ENCODE measurements at places on chromosomes 6 and 20.
A peak's percentile ranks its signal among the peaks of the same experiment; 100 is the strongest.

DNA sequence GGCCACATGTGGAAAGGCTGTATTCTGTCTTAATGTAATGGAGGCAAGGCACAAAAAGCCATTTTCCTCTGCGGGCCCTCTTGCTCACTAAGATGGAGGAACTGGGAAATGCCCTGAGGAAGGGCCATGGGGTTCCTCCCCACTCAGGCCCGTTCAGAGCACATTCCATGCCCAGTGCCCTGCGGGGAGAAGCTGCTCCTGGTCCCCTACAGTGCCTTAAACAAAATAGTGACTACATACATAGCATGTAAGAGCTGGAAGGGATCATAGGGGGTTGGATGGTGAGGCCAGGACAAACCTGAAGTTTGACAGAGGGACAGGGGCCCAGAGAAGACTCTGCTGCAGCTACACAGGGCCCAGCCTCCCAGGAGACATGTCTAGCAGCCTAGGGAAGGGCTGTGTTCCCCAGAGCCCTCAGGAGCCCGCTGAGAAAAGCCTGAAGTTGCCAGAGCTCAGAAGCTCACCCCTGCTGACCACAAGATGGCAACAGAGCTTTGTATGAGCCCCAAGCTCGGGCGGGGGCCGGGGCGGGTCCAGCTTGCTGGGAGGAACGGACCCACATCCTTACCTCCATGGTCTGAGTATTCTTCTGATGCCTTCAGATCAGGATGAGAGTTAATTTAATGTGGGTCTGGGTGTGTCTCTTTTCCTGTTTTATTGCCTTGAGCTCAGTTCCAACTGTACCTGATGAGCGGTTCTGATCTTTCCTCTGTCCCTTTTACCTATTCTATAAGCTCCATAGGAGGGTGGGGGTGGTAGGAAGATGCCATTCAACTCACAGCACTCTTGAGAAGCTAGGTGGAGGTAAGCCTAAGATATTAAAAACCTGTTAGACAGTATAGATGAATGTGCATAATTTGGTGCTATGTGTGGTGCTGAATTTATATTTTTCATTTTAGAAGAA is 242.9 kb downstream of the CDC5L start:
- DNase-seq: no peak

- no peak for DNase-seq
These were observed 171.6 kb upstream of the CITED2 start for GRCh38 chr6:139546106-139546472.

DNA sequence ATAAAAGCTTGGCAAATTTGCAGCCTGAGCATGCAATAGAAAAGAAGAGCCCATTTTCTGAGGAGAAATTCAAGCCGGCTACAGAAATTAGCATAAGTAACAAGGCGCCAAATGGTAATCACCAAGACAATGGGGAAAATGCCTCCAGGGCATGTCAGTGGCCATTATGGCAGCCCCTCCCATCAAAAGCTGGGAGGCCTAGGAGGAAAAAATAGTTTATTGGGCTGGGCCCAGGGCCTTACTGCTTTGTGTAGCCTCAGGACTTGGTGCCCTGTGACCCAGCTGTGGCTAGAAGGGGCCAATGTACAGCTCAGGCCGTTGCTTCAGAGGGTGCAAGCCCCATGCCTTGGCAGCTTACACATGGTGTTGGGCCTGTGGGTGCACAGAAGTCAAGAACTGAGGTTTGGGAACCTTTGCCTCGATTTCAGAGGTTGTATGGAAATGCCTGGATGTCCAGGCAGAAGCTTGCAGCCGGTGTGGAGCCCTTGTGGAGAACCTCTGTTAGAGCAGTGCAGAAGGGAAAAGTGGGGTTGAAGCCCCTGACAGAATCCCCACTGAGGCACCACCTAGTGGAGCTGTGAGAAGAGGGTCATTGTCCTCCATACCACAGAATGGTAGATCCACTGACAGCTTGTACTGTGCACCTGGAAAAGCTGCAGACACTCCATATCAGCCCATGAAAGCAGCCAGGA is 328.5 kb upstream of the MAP3K7 start:
- no peak for DNase-seq

GRCh38 chr6:37906121-37906520 is 86.6 kb downstream of the ZFAND3 start:
- DNase-seq: no peak

GRCh38 chr6:26029570-26029856 is 57.7 kb upstream of the HFE start:
- no peak for DNase-seq

- DNase-seq: no peak
These were observed 119.8 kb downstream of the RFX6 start for GRCh38 chr6:116996842-116997241.

- no peak for DNase-seq
These were observed 232.5 kb downstream of the TFAP2C start for GRCh38 chr20:56861590-56861989.

DNA sequence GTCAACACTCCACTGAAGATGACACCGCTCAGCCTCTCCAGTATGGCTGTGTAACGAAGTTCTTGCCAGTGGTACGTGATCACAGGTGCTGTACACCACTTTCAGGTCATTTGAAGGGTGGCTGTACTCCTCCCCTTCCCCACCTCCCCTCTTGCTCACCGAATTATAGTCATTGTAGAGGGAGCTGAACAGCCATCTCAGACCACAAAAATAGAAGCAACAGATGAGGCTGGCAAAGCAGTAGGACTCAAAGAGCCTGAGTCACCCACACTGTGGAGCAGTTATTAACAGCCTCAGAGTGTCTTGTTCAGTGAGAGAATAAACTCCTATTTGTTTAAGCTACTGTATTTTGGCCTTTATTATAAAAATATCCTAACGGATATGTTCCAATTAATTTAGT is 192.5 kb upstream of the MCHR2 start:
- no peak for DNase-seq

DNA sequence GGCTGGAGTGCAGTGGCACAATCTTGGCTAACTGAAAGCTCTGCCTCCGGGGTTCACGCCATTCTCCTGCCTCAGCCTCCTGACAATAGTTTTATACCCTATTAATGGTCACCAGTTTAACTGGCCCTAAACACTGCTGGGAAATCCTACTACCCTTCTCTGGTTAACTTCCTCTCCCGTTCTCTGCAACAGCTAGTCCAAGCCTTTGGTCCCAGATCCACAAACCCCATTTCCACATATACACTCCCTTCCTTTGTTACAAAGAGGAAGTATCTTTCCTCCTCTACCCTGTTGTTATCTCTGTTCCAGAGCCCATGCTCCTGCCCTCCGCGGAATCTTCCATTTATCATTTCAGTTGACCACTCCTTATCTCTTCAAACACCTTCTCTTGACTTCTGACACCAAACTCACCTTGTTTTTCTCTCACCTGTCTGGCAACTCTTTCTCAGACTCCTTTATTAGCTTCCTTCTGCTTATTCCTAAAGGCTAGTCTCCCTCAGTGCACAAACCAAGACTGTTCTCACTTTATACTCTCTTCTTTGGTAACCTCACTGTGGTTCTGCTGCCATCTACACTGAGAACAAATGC is 25.0 kb upstream of the TBC1D22B start:
- no peak for DNase-seq

- no peak for DNase-seq
These were observed 136.3 kb upstream of the NEDD9 start for GRCh38 chr6:11368760-11369159.

- no peak for DNase-seq
These were observed 58.6 kb downstream of the GFOD1 start for GRCh38 chr6:13428583-13429405.

DNA sequence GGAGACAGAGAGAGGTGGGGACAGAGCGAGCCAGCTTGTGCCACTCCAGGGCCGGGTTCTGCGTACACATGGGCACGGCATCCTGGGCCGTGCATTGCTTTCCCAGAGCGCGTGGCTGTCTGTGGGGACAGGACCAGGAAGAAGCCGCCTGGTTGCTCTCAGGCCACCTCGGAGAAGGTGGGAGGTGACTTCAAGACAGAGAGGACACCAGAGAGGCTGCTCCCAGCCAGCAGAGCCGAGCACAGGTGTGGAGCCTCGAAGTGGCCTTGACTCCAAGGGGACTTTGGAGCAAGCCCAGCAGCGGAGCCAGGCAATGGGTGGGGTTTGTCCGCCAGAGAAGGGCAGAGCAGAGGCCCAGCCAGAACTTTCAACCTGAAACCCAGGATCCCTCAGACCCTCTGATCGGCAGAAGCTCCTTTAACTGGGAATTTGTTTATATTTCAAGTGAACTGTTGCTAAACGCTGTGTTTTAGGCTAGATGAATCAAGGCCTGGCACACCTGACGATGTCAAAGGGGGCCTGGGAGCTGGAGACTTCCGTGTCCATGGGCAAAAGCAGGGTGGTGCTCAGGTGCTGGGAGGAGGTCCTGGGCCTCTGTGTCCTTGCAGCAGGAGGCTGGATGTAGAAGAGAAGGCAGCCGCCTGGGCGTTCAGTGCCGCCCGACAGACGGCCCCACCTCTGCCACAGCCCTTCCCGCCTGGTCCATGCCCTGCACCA is 262.1 kb downstream of the DLL1 start:
- no peak for DNase-seq

- DNase-seq: no peak
These were observed at the start of gene PSORS1C2 for GRCh38 chr6:31138982-31139381. TSS of gene PSORS1C2 (minus strand) at chr6:31139066. CDS start at chr6:31139026, 40 bp downstream.

DNA sequence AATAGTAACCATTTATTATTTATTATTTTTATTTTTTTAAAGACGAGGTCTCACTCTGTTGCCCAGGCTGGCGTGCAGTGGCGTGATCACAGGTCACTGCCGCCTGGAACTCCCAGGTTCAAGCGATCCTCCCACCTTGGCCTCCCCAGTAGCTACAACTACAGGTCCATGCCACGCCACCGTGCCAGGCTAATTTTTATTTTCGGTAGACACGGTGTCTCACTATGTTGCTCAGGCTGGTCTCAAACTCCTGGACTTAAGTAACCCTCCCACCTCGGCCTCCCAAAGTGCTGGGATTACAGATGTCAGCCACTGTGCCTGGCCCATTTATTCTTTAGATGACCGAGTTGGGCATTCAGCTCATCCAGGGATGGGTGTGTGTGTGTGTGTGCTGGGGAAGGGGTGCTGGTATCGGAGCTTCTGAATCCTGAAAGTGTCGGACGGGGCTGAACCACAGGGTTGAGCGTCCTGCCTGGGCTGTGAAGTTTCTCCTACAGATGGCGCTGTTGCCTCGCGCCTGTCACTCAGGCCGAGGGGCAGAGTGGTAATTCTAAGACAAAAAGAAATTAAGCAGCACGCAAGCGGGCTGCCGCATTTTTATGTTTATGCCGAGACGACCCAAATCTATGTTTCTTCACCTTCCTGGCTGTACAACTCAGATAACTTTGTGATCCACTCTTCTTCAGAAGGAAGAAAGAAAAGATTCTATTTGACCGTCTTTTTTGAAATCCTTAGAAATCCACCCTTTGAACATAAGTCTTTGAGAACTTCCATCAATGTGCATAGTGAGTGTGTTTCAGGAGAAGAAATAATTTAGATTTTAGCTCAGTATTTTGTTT is 252.8 kb downstream of the CDH26 start:
- peak; percentile 11 for DNase-seq

DNA sequence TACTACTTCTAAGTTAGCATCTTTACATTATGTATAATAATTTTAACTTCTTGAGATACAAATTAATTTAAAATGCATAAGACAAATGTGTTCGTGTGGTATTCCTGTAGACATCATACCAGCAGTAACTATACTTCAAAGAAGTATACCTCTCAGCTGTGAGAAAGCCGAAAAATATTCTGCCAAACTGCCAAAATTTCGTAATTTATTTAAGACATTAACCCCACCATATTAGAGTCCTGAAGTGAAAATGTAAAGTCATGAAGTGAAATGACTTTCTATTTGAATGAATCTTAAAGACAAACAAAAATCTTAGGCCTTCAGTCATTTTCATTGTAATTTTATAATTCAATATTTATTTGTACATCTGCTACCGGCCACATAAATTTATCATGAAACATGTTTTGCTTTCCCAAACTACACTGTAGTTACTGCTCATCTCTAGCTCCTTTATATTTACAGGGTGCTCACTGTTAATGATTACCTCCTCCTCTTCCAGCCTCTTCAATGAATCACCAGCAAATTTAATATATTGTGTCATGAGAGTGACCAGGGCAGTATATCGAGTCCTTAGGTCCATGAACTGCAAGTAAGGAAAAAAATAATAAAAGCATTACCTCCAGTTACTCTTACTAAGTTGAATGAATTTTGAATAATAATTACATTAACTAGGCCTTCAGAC is 18.5 kb downstream of the DST start:
- no peak for DNase-seq

GRCh38 chr6:72938104-72938503 is 287.2 kb downstream of the KHDC1L start:
- DNase-seq: no peak

GRCh38 chr6:7591770-7592169 is 1.8 kb downstream of the SNRNP48 start:
- no peak for DNase-seq

- no peak for DNase-seq
These were observed 204.1 kb downstream of the TTLL2 start for GRCh38 chr6:167528976-167529375.

DNA sequence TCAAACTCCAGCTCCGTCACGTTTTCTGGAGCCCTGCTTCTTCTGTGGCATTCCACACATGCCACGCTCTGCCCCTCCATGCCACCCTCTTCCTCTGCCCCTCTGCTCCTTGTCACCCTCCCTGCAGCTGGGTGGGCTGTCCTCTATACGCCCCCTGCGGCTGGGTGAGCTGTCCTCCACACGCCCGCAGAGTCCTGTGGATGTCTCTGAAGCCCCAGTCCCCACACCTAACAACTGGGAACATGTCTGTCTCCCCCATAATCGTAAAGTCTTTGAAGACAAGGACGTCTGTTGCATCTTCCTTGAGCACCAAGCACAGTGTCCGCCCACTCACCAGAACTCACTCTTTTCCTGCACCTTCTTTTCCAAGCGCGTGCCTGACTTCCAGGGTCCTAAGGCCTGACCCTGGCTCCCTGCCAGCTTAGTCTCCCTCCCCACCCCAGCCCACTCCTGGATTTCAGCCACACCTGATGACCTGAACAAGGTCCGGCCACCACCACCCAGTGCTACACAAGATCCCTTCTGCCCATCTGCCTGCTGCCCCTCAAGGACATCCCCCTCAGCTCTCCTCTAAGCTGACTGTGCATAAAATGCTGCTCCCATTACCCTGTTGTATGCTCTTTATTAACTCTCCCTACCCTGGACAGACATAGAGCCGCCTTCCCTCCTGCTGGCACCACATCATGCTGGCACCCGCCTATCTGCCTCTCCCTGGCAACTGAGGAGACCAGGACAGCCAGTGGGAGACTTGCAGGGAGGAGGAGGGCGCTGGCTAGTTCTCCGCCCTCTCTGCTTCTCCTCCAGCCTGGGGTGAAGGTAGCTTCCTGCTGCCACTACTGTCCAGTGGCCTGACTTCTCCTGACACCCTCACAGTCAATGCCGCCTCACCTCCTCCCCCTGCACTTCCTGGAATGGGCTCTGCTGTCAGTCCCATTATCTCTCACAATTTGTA is 10.7 kb upstream of the PRR18 start:
- no peak for DNase-seq

DNA sequence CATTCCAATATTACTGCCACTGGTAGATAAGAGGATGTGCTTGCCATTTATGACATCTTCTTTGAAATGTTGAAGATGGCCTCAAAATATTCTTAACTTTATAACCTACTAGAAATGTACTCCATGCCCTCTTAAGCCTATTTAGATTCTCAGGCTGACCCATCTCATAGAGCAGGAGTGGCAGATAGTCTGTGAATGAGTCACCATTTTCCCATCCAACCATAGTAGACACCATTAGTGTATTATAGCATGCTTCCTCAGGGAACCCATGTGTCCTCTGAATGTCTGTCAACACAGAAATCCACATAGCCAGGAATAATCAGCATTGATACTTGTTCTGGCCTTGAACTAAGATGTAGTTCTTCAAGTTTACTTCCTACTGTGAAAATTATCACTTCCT is 150.2 kb downstream of the IMPG1 start:
- no peak for DNase-seq

Data from activated naive CD8-positive, alpha-beta T cell treated with anti-CD3 and anti-CD28 coated beads, Interleukin-2, amount 50 U/mL, for 16 hours (primary cell).